ENCODE measurements at places on chromosomes 16 and 17. TPM values are rescaled to one million over a fixed set of nuclear protein-coding genes. Genes with fewer than 3 reads are reported as not detected.

The LDHD gene
- 0.45 TPM for polyA plus RNA-seq

The AGRP gene
- not detected for polyA plus RNA-seq

The CLEC18C gene
- polyA plus RNA-seq, result not detected

The ESRP2 gene
- polyA plus RNA-seq, result 20.9 TPM

The FA2H gene
- 0.17 TPM for polyA plus RNA-seq

The WFIKKN2 gene
- not detected for polyA plus RNA-seq

The PERCC1 gene
- polyA plus RNA-seq, result not detected

The MLKL gene
- 14.0 TPM for polyA plus RNA-seq

The ASIC2 gene
- 0.04 TPM for polyA plus RNA-seq

The OR1F1 gene
- 0.07 TPM for polyA plus RNA-seq

Data from foreskin keratinocyte (primary cell).